ENCODE measurements at places on chromosomes 16 and 17.

DNA sequence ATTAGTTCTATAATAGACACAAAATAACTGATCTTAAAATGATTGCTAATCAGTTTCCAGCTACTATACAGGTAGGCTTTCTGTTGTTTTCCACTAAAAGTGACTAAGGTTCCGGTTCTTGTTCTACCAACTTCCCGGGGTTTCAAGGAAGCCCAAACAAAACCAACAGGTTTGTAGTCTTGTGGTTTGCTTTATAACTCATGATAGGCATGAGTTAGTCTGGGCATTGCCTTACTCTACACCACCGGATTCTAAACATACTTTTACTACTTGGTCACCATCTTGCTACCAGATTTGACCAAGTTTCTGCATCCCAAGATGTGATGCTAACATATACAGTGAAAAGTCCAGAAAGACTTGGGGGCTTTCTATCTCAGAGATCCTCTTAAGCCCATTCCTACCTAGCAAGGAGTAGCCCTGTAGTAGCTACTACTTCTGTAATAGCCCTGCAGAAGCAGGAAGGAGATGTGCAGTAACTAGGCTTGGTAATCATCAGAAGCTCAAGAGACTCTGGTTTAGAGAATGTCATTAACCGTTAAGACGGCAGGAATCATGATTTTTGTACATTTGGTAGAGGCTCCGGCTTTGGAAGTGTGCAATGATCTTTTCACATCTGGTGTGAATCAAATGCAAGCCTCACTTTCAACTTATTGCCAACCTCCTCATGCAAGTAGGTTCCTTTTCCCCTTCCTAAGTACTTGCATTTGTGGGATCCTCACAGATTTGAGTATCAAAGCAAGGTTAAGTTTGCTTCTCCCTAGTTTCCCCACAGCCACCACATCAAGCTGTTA is 1.6 kb downstream of the FAM117A start:
- no peak for DNase-seq

DNA sequence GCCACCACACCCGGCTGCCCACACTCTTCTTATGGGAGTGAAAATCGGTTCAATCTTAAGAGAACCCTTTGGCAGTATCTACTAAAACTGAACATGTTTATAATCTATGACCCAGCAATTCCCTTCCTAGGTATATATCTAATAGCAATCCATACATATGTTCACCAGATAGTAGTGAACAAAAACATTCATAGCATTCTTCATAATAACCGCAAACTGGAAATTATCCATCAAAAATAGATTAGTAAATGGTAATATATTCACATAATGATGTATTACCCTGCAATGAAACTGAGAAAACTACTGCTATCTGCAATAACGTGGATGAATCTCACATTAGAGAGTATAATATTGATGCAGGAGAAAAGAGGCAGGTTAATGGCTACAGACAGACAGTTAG is 23.1 kb downstream of the COPRS start:
- no peak for DNase-seq

- DNase-seq: no peak
These were observed 8.3 kb downstream of the KLHL36 start for GRCh38 chr16:84656649-84657048.

DNA sequence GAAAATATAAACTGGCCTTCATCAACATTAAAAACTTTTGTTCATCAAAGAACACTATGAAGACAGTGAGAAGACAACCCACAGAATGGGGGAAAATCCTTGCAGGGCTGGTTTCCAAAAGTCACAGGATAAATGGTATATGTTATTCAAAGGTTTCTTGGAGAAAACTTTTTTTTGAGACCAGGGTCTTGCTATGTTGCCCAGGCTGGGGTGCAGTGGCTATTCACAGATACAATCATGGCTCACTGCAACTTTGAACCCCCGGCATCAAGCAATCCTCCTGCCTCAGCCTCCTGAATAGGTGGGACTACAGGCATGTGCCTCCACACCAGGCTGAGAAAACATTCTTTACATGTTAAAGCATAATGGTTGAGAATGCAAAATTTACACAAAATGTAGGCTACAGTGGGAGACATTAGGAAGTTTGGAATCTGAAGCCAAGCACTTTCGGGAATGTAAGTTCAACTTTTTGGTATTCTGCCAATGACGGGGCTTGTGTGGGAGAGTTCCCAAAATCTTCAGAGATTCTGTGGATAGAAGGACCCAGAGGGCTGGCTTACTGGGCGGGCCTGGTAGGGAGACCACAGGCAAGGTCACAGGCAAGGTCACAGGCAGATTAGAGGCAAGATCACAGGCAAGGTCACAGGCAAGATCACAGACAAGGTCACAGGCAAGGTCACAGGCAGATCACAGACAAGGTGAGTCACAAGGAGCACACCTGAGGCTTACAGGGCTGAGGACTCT is 24.2 kb upstream of the ATP2A3 start:
- no peak for DNase-seq

DNA sequence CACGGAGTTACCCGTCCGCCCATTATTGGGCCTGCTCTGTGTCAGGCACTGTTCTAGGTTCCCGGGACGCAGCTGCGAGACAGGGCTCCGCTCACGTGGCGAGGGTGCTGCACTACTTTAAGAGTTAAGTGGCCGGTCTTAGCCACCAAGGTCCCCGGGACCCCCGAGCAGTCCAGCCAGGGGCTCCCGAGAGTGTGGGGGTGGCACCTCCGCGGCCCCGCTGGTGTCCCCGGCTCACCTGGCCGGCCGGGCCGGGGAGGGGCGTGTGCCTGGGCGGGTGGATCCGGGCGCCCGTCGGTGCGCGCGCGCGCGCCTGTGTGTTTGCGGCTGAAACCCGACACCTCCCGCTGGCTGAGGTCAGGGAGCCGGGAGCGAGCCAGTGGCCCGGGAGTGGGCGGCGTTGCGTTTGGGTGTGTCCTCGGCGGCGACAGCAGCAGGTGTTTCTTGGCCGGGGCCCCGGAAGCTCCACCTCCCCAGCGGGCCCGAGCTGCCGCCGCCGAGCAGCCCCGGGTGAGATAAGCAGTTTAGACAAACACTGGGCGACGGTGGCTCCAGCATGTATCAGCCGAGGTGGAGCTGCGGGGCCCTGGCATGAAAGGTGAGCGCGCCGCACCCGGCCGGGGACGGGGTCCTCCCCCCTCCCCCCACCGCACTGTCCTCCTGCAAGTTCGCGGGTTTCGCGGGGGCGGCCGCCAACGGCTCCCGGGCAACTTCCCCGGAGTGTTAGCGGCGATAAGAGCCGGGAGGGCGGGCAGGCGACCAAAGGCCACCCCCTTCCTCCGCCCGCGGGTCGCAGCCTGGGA is at the start of gene GSE1:
Gene GSE1 (plus strand): TSS at position 522 of the 803 bp plus-strand sequence. CDS start 70 bp downstream, at position 592.
- peak; percentile 47 for DNase-seq

DNA sequence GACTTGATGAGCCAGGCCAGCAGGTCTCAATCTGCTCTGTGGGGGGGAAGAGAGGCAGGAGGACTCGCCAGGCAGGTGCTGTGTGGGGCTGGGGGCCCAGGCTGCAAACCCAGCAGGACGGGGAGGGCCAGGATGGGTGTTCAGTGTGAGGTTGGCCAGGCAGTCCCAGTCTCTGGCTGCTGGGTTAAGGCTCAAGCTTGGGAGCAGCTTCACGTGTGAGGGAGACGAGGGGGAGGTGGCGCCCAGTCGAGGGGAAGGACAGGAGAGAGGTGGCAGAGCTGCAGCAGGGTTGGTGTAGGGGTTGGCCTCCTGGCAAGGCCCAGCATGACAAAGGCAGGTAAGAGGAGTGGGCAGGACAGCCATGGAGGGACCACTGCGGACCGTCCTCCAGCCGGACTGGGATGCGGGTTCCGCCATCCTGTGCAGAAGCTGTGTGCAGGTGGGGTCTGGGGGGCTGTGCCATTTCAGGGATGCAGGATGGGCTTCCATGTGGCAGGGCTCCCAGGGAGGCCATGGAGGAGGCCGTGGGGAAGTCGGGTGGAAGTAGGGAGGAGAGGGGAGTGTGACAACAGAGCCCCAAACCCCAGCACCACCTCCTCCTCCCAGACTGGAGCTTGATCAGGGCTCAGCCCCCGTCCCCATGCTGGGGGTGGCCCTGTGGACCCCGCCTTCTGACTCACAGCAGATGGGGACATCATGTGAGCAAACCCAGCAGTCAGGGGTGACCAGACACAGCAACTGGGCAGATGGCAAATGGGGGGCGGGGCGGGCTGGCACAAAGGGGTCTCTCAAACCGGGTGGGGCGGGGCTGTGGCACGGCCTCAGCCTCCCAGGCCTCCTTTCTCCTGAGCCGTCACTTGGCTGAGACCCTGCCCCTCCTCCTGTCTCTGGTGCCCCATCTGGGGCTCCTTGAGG is 2.8 kb downstream of the ADGRG1 start:
- no peak for DNase-seq

DNA sequence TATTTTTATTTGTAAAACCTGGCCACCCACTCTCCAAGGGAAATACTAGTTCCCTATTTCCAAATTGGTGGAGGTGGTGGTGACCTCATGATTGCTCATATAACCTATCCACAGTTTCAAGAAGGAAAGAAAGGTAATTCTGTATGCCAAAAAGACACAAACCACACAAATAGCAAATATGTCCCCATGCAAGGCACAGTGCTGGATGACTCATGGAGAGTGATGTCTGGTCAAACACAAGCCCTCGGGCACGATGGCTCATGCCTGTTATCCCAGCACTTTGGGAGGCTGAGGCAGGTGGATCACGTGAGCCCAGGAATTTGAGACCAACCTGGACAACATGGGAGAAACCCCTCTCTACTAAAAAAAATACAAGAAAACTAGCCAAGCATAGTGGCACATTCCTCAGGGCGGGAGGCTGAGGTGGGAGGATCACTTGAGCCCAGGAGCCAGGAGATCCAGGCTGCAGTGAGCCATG is 64.2 kb downstream of the GNA13 start:
- DNase-seq: no peak

- peak; percentile 5 for DNase-seq
These were observed 23.1 kb downstream of the LITAFD start for GRCh38 chr16:8905168-8905762.

GRCh38 chr16:85107532-85107931 is 4.7 kb downstream of the CIBAR2 start:
- DNase-seq: no peak

DNA sequence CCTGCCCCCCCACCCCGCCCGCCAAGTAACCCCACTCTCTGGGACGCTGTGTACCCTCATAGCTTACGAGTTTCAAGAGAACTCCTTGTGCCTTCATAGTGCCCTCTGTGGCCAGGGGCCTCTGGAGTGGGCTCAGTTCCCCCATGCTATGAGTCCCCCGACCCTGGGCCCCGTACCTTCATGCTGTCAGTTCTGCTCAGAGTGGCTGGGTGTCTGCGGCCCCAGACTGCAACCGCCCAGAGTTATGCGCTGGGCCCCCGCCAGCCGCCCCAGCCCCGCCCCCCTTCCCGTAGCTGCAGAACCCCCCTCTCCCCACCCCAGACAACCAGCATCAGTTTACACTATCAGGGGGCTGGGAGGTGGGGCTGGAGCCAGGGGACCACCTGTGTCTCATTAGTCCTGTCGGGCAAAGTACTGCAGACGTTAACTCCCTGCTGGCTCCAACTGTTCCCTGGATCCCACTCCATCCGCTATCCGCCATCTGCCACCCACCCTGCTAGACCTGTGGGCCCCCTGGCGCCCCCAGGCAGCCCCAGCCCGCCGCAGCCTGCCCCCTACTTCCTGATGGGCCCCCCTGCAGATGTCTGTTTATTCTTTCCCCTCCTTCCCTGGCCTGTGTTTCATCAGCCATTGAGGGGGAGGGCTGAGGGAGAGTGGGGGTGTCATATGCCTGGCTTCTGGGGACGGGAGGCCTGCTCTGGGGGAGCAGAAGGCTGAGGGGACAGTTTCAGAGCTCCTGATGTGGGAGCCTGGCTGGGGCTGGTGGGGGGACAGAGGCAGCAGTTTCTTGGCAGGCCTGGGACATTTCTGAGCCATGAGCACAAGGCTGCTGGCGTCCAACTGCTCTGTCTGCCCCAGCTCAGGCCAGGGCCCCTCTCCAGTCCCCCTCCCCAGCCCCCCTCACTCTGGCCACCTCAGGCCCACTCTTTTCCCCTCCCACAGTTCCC is at the start of gene MFAP4:
Gene MFAP4 (minus strand): TSS at position 217 of the 947 bp plus-strand sequence. CDS start 35 bp downstream, at position 182.
- DNase-seq: peak; percentile 26

- no peak for DNase-seq
These were observed 7.5 kb upstream of the NFATC2IP start for GRCh38 chr16:28943281-28943680.

DNA sequence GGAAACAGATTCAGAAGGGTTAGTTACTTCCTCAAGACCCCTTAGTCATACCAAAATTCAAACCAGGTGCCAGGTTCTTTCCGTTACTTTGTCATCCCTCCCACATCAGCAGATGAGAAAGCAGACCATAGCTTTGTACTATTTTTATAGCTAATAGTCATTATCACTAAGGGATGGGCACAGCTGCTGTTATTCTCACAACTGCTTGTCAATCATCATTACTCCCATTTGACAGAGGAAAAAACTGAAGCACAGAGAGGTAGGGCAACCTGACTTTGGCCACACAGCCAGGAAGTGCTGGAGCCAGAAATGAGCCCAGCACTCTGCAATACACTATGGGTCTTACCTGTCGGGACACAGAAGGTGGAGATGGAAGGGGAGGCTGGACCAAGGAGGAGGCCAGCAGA is 30.0 kb downstream of the TEKT5 start:
- DNase-seq: no peak

DNA sequence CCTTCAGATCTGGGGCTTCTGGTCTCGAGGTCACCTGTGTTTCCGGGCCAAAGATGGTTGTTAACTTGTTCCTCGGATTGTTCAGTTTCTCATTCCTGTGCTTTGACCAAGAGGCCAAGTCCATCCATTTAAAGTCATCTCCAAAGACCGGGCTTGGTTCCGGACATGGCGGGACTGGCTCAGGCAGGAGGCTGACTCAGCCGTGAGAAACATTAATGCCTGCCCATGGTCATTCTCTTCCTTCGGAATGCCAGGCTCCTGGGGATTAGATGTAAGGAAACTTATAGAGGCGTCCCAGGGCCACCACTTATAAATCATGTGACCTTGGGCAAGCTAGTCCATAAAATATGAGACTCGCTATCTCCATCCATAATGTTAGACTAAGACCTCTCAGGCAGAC is 13.6 kb upstream of the NKD1 start:
- no peak for DNase-seq

GRCh38 chr16:57204675-57205074 is 18.5 kb downstream of the RSPRY1 start:
- no peak for DNase-seq

- no peak for DNase-seq
These were observed 34.2 kb downstream of the CD300LF start for GRCh38 chr17:74678541-74678940.

- DNase-seq: no peak
These were observed 21.9 kb downstream of the CMIP start for GRCh38 chr16:81466356-81466980.
